Bronchial epithelial cell (primary cell): ENCODE measurements at places on chromosomes 3 and 15. TPM values are rescaled to one million over a fixed set of nuclear protein-coding genes. Genes with fewer than 3 reads are reported as not detected.

GRCh38 chr3:30664884-30665283 is 58.5 kb downstream of the TGFBR2 start:
- no peak for DNase-seq

DNA sequence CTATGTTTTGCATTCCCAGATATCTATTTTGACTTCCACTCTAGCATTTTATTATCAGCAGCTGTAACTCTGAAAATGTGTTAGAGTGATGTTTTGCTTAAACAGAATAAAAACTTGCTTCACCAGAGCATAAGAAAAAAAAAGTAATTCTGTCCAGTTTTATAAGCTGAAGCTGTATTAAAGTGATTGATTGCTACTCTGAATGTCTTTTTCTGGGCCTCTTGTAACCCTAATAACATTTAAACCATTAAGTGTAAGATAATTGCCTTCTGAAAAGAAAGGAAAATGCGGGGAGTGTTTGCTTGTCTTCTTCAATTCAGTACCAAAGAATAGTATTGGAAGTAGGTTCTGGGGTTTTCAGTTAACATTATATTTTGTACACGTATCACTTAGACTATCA is 57.9 kb upstream of the UBE2E1 start:
- no peak for DNase-seq

DNA sequence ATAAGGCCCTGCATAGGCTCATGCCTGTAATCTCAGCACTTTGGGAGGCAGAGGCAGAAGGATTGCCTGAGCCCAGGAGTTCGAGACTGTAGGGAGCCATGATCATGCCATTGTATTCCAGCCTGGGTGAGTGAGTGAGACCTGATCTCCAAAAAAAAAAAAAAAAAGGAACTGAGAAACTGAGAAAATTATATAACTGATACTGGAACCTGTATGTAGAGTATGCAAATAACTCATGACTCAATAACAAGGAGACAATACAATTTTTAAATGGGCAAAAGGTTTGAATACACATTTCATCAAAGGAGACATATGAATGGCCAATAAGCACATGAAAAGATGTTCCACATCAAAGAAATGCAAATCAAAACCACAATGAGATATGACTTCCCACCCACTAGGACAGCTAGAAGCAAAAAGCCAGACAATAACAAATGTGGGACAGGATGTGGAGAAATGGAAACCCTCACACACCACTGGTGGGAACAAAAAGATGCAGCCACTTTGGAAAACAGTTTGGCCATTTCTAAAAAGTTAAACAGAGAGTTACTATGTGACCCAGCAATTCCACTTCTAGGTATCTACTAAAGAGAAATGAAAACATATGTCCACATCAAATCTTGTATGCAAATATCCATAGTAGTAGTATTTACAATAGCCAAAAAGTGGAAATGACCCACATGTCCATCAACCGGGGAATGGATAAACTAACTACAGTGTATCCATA is 70.7 kb downstream of the IQSEC1 start:
- DNase-seq: no peak

DNA sequence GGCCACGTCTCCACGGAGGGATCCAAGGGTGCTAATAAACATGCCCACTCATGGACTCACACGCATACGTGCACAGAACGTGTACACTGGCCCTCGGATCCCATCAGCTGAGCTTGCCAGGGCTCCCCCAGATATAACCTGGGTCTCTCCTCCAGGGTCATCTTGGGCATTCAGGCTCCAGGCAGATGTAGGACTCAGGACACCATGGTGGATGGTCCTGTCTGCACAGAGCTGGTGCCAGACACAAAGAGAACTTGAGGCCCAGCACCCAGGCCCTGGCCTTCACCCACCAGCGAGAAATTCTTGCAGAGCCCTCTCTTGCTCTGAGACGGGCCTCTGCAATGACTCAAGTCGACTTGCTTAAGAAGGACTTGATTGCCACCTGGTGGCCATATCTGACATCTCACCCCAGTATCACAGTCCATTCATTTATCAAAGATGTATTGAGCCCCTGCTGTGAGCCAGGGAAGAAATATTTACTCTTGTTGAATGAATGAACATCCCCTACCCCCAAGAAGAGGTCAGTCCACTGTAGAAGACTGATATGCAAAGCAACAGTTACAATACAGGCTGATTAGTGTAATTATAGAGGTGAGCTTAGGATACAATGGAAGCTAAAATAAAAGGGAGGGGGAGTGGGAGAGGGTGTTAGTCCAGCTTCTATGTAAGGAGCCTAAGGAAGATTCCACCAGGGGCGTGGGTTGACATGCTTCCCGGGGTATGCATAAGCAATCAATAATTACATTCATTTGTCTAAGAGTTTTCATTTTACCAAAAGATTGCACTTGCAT is 34.2 kb upstream of the VPS8 start:
- peak; percentile 89 for DNase-seq

DNA sequence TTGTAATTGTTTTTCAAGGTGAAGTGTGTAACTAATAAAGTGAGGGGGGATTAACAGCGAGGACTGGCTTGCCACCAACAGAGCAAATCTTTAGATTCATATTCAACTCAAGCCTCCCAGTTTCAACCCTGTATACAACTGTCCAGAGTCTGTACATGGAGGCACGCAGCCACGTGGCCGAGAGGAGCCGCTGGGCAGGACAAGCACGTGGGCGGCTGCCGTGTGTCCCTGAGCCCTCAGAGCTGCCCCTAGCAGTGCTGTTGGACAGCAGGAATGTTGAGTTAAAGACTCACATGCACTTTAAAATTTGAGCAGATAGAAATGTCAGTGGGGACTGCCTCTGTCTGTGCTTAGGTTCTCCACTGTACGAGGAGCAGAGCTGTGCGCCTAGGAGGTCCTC is 29.4 kb downstream of the ASB7 start:
- no peak for DNase-seq

DNA sequence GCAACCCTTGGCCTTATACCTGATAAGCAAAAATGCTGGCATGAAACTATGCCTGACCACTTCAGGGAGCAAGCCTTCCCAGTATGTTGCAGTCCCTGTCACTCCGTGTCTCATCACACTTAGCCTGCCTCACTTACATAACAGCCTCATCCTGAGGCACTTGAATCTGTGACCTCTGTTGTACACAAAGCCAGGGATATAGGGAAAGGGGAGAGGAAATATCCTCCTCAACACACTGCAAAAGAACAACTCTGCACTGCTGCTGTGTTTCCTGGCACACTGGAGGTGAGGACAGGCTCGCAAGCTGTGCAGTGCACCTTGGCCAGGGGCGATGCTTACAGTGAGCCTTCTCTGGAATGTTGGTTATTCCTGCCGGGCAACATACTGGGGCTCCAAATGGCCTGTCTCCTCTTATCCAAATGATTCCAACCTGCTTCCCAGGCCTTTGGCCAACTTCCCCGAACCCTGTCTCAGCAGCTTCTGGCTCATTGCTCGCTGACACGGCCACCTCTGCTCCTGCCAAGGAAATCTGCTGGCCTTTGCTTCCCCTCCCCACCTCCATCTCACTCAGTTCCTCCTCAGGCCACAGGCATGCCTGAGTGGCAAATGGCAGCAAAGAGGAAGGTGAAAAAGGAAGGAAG is 109.2 kb downstream of the CD47 start:
- no peak for DNase-seq

DNA sequence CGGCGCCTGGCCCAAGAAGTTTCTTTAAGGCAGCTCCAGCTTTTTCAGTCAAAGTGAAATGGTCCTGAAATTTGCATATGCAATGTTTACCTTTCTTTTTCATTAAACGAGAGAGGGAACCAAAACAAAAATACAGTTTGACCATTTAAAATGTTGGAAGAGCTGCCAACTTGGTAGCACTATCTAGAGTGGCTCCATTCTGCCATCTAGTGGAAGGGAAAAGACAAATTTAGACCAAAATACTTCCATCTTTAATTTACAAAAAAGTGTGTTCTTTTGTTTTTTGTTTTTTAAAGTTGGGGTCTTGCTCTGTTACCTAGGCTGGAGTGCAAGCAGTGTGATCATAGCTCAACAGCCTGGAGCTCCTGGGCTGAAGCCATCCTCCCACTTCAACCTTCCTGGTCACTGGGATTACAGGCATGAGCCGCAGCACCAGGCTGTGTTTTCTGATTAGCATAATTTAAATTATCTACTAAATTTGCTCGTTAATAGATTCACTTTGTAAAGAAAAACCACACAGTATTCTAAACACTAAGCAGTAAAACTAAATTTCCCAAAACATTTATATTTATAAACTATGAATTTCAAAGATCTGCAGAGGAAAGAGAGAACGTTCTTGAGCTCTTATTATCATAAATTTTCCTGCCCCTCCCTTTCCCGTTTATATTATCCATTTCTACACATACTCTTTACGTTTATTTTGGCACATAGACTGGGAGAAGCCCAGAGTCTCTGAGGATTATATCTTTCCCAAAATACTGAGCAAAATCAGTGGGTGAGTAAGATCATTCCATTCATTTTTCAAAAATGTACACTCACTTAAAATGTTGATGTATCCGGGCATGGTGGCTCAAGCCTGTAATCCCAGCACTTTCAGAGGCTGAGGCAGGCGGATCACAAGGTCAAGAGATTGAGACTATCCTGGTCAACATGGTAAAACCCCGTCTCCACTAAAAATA is 15.4 kb upstream of the RFC4 start:
- DNase-seq: peak; percentile 48

GRCh38 chr3:191631496-191631895 is 170.5 kb downstream of the PYDC2 start:
- DNase-seq: no peak

DNA sequence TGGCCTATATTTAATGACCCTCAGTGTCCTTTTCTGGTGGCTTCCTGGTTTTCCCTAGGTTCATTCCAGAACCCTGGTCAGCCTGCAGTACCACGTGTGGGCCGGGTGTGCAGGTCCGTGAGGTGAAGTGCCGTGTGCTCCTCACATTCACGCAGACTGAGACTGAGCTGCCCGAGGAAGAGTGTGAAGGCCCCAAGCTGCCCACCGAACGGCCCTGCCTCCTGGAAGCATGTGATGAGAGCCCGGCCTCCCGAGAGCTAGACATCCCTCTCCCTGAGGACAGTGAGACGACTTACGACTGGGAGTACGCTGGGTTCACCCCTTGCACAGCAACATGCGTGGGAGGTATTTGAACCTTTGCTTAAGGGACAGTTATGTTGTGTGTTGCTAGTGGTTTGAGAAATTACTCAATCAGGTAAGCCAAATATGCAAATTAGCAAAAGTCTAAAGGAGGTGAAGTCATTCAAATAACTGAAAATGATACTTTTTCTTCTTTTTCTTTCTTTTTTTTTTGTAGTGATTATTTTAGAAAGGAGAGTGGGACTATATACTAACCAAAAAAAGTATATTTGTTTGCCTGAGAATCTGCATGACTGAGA is 259.2 kb downstream of the ADAMTSL3 start:
- DNase-seq: no peak

- peak; percentile 53 for DNase-seq
Measured at GRCh38 chr3:71247221-71247957, 336.1 kb downstream of the FOXP1 start.

- DNase-seq: no peak
Measured at GRCh38 chr3:95612611-95613010, 1201.8 kb upstream of the EPHA6 start.

Gene GXYLT2
- 0.79 and 0.90 TPM in 2 replicates for total RNA-seq

Gene ECE2
- total RNA-seq: not detected in 2 replicates

Gene CKMT1B
- total RNA-seq: 19.0 and 43.7 TPM in 2 replicates

Gene GOLGA6L9
- 3.4 and 7.9 TPM in 2 replicates for total RNA-seq

Gene HYKK
- total RNA-seq: 1.2 and 1.3 TPM in 2 replicates

Gene CHAC1
- total RNA-seq: 24.7 and 59.8 TPM in 2 replicates
